SK-N-SH (cell line): ENCODE measurements at places on chromosomes 6 and 20. TPM values are rescaled to one million over a fixed set of nuclear protein-coding genes. Genes with fewer than 3 reads are reported as not detected.

Gene RAMACL
- 0.10 and 0.39 TPM in 2 replicates for polyA plus RNA-seq

Gene TXLNB
- 0.12 and 0.19 TPM in 2 replicates for polyA plus RNA-seq

Gene PRICKLE4
- 3.9 and 5.0 TPM in 2 replicates for polyA plus RNA-seq

Gene COL9A3
- polyA plus RNA-seq: 1.3 and 2.5 TPM in 2 replicates

Gene DOK5
- 12.3 and 12.4 TPM in 2 replicates for polyA plus RNA-seq
